IPS DF 6.9 (cell line): ENCODE measurements at places on chromosomes 3 and 15.

DNA sequence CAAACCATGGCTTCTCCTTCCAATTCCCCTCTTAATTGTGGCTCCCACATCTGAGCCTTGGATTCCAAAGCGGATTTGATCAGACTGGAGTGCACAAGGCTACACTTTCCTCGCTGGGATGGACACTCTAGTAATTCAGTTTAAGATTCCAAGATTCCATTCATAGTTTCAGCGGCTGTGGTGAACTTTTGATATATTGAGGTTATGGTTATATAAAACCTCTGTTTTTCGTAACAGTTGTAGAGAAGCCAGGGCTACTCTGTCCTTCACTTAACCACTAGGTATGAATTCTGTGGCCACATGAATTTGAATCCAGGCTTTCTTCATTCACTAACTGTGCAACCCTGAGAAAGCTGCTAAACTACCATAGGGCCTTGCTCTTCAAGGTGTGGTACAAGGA, 67.9 kb upstream of the KY start:
- no peak for DNase-seq

GRCh38 chr3:166734734-166735133, 645.4 kb downstream of the ZBBX start:
- DNase-seq, result no peak

DNA sequence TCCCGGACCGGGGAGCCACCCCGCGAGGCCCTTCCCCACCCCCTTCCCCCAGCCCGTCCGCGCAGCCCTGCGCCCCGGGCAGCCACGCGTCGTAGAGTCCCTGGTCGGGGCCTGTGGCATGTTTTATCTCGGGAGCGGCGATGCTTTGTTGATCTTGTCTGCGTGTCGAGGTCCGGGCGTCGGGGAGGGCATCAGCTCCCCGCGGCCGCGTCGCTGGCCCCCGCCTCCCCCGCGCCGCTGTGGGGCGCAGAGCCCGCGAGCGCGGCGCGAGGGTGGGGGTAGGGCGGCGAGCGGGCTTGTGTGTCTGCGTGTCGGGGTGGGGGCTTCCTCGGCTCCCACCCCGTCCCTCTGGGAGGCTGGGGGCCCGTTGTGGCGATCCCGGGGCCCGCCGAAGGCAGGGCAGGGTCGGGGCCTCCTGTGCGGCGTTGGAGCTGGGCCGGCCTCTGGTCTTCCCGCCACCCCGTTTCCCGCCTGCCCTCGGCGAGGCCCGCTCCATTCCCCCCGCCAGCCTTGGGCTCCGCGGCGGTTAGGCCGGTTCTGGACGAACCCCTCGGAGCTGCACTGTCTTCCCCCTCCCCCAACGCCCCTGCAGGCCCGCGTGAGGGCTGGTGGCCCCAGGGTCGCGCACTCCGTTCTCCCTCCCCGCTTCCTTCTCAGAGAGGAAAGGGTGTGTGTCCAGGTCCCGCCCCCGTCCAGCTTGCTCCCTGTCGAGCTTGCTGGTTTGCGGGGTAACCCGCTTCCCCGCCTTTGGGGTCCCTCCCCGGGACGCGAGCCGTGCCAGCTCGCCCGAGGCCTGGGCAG, 695 bp downstream of the GMPS start:
- no peak for DNase-seq

GRCh38 chr3:30538791-30539190, 67.6 kb upstream of the TGFBR2 start:
- no peak for DNase-seq

GRCh38 chr3:141335531-141336061, 32.7 kb upstream of the ZBTB38 start:
- DNase-seq, result no peak
